ENCODE measurements at places on chromosomes 6 and 20.

DNA sequence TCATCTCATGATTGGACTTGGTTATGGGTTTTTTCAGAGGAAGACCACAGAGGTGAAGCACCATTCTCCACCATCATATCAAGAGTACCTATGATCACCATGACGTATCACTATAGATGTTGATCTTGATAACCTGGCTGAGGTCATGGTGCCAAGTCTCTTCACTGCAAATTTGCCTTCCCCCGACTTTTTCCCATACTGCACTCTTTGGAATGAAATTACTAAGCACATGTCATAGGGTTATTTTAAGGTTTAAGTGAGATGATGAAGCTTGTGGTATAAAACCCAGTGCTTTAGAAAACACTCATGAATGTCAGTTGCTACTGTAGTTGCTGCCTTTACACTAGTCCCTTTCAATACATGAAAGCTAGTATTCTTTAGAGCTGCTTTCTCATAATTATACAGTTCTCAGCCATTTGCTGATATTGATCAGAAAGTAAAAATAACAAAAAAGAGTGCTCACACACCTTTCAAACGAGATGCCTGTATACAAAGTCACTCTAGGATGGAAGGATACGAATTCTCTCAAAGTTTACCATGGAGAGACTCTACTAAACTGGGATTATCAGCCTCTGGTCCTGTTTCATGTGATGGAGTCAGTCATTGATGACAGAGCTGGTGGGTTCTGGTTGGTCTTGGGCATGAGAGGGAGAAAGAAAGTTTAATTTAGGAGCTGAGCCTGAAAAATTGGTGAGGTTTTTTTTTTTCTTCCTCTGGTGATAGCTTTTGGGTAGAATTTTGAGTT, 228.1 kb downstream of the PRL start:
- no peak for DNase-seq

DNA sequence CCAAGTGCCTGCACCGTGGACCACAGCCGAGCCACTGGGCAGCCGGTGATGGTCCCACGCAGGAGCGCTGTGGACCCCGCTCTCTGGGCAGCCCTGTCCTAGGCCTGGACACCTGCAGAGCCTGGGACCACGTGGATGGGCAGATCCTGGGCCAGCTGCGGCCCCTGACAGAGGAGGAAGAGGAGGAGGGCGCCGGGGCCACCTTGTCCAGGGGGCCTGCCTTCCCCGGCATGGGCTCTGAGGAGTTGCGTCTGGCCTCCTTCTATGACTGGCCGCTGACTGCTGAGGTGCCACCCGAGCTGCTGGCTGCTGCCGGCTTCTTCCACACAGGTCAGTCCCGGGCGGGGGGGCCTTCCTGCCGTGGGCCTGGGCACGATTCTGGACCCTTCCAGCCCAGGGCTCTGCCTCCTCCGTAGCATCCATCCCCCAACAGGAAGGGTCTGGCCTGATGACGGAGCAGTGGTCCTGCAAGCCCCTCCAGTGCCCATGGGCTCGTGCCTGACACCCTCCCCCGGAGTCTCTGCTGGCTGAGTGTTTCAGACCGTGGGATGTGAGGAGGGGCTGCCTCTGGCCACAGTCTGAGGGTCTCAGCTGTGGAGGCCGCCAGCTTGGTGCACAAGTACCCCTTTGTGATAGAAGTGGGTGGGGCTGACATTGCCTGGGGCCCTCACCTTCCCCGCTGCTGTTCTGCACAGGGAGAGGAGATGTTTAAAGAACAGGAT, 572 bp downstream of the BIRC7 start:
- DNase-seq = no peak

DNA sequence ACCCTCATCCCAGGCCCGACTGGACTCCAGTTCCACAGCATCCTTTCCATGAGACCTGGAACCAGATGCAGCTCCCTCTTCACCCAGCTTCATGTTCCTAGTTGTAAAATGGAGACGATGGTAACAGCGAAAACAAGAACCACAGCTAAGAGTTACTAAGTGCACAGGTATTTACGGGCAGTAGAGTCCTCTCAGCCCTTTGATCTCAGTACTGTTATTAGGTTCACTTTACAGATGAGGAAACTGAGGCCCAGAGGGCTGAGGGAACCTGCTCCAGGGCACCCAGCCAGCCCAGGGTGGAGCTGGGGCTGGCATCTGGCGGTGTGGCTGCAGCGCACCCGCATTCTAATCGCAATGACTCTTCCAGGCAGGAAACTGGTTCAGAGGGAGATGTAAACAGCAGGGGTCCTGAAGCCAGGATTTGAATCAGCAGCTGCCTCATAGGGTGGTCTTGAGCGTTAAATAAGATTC, 858 bp downstream of the BCAS1 start:
- no peak for DNase-seq

DNA sequence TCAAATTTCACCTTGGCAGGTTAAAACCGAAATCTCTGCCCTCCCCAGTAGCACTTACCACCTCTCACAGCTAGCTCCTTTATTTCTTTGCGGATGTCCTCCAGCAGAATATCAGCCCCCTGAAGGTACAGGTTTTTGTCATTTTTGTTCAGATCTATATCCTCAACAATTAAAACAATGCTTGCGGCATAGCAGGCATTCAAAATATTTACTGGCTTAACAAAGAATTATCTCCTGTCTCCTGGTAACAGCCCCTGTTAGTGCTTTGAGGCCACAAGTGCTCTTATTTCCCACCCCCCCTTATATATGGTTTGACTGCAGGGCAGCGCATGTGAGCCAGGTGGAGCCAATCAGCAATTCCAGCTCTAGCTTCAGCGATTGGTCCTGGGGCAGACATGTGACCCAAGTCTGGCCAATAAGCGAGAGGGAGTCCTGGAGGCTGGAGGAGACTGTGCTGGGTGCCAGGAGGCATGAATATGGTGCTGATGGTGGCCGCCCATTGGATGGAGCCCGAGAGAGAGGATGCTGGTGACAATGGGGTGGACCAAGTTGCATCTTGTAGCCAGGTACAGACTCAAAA, 21.0 kb downstream of the SULF2 start:
- no peak for DNase-seq

DNA sequence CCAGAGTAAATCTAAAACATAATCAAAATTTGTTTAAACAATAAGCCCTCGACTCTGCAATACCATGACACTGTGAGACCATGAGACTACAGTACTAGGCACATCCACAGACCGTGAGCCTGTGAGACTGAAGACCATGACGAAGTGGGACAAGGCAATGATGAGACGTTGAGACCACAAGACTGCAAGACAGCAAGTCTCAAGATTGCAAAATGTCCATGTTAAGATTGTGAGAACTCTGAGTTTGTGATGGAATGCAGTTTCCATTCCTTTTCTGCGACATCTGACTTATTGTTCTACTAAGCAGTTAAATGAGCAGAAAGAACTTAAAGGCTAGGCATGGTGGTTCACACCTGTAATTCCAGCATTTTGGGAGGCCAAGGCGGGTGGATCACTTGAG, 102.1 kb upstream of the PHACTR1 start:
- no peak for DNase-seq

DNA sequence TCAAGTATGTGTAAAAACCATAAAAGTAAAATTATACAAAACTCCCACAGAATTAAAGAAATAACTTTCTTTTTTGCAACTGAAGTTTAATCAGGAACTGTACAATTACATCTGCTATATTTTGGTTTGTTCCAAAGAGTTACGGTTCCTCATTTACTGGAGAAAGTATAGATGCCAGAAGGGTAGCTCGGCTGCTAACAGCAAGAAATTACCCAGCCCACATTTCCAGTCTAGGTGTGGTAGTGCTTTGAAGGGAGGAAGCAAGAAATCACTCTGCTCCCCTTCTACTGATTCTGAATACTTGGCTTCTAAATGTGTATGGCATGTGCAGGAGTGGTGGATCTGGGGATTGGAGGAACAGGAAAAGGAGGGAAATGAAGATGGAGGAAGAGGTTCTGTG, 441.3 kb downstream of the CDC5L start:
- no peak for DNase-seq

DNA sequence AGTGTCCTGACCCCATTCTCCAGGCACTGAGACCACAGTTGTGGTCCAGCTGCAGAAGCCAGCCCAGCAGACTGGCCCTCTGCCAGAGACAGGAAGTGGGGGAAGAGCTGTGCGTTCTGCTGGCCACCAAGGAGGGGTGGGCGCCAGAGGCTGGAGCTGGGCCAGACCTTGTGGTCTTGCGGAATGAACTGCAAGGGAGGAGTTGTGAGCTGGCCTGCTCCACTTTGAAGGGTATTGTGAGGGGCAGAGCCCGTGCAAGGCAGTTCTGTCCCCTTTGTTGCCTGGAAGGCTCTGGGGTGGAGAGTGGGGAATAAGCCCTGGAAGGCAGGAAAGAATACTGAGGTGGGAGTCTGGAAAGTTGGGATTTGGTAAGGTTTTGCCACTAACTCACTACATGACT, 3.6 kb upstream of the MDFI start:
- no peak for DNase-seq

Data from stimulated activated CD8-positive, alpha-beta memory T cell treated with anti-CD3 and anti-CD28 coated beads, Interleukin-15, amount 100 ng/mL, for 4 hours (primary cell).